ENCODE measurements at places on chromosomes 1 and 21.

DNA sequence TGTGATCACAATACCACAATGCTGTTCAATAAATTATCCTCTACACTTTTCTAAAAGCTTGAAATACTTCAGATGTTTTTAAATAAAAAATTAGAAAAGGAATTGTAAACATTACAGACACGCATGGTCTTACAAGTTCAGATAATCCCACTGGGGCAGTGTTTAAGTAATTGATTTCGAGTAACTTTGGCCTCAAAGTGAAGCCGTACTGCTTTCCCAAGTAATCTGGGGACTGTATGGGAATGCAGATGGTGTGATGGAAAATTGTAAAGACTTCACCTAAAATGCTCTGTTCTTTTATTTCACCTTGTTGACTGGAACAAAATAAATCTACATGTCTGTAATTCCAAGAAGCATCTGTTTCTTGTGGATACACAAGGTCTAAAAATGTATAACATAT, 401.7 kb upstream of the LYPLAL1 start:
- DNase-seq: no peak

GRCh38 chr1:233364695-233365539, 37.4 kb downstream of the MAP3K21 start:
- no peak for DNase-seq

- no peak for DNase-seq
Measured at GRCh38 chr1:177631770-177632169, 338.1 kb downstream of the SEC16B start.

DNA sequence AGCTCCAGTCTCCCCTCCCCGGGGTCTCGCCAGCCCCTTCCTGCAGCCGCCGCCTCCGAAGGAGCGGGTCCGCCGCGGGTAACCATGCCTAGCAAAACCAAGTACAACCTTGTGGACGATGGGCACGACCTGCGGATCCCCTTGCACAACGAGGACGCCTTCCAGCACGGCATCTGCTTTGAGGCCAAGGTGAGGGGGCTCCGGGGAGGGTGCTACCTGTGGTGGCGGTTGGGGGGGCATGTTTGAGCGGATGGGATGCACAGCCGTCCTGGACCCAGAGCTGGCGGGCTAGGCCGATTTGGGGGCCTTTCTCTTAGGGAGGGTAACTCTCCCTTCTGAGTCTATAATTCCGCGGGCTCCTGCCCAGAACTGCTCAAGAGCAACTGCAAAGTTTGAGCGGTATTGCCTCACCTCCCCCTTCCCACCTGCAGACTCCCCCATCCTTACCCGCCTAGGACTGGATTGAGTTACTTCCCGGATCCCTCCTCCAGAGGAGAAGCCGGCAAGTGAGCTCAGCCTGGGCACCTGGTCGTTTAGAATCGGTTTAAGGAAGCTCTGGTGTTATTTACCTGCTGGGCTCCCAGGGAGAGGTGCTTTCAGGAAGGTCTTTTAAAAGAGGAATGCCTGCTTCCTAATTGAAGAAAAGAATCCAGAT, 730 bp downstream of the NOS1AP start:
- DNase-seq: peak; percentile 65

GRCh38 chr1:19210772-19211549, 895 bp upstream of the UBR4 start:
- no peak for DNase-seq

DNA sequence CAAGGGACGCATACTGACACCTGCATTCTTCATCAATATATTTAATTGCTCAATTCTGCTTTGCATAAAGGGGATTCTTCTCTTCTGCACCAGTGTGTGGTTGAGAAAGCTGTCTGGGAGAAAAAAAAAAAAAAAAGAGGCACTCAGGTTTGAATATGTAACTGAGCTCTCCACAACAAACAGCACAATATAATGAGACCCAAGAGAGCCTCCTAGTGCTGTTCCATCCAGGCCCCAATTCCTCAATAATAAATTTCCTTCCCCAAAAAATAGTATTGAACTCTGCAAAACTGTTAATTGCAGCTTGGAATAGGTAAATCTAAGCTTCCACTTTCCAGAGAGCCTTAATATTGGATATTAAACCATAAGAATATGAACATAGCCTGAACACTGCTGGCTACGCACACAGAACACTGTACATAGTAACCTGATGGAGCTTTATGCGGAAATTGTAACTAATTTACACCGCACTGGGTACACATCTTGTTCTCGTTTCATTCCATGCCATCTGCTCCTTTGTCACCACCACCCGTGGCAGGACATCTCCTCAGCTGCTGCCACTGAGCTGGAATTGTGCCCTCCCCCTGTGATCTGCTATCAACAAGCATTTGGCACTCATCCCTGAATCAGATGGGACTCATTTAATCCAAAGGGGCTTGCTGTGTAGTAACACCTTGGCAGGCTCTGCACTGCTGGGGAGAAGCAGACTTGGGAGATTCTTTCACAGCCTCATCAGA, 272.0 kb downstream of the HHIPL2 start:
- DNase-seq: no peak

DNA sequence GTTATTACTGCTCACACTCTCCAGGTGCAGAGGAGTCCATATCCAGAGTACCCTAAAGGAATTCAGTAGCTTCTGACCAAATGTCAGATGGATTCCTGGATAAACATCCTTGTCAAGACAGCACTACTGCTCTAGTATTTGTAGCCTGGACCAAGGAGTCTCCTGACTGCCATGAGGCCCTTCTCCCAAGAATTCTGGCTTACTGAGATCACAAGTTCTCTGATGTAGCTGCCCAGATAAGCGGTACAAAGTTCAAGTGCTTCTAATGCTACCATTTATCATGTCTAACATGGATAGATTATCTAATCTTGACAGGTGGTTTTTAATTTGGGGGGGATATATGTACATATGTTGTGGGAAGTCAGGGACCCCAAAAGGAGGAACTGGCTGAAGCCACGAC, 196.6 kb upstream of the HMCN1 start:
- DNase-seq: no peak

GRCh38 chr1:6962478-6962995, 177.3 kb downstream of the CAMTA1 start:
- DNase-seq: peak; percentile 70

DNA sequence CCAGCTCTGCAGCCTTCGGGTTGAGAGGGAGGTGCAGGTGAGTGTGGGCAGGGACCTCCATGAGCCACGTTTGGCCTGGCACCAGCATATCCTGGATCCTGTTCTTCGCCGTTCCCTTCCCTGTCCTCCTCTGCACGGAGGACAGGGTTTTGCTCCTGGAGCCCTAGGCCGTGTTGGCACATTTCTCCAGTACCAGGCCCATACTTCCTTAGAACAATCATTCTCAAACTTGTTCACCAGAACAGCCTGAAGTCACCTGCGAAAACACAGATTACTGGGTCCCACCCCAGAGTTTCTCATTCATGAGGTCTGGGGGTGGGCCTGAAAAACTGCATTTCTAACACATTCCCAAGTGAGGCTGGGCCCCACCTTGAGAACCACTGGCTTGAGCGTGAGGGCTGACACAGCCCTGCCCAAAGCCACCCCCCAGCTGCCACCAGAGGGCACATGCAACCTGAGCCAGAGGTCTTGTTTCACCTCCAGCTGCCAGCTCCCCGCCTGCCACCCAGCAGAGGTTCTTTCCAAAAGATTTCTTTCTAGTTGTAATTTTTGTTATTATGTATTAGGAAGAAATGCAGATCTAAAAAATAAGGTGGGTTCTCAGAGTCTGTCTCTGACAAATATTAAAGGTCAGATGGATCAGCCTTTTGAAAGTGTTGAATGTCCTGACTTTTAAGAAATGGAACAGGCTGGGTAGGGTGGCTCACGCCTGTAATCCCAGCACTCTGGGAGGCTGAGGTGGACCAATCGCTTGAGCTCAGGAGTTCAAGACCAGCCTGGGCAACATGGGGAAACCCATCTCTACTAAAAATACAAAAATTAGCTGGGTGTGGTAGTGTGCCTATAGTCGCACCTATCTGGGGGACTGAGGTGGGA, 39.6 kb upstream of the LDLRAP1 start:
- DNase-seq: peak; percentile 88
